ENCODE measurements at places on chromosomes 7 and 10. TPM values are rescaled to one million over a fixed set of nuclear protein-coding genes. Genes with fewer than 3 reads are reported as not detected.

Gene NPSR1
- not detected for total RNA-seq

Gene CHN2
- 0.93 TPM for total RNA-seq

Gene C10orf67
- total RNA-seq, result not detected

Gene TRIM73
- 0.59 TPM for total RNA-seq

Gene COL1A2
- 7,512 TPM for total RNA-seq

Gene NRG3
- 0.05 TPM for total RNA-seq

Gene PLPP4
- not detected for total RNA-seq

Gene SLC29A4
- total RNA-seq, result 1.6 TPM

Gene ZPBP
- not detected for total RNA-seq
